ENCODE measurements at places on chromosomes 7 and 10.

DNA sequence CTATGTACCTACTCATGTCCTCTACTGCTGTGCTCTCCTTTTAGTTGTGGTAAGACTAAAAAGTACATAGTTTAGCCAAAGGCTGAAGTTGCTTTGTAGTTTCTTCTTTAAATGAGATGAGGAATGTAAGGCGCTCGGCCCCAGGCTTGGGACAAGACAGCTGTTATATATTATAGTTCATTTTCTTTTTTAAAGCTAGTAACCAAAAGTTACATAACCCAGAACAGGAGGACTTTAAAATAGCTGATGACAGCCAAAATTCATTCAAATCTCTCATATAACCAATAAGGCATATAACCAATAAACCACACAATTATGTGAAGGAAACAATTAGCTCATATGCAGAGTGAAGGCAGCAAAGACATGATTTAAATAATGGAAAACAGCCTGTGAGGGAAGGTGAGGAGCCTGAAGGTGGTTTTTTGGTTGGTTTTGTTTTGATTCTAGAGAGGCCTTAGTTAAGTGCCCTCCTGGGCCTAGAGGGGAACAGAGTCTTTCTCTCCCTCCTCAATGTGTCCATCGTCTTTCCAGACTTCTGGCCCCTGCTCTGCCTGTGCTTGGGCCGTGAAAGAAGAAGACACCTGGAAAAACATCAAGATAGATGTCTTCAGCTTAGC, 35.8 kb downstream of the SLC26A4 start:
- no peak for DNase-seq

DNA sequence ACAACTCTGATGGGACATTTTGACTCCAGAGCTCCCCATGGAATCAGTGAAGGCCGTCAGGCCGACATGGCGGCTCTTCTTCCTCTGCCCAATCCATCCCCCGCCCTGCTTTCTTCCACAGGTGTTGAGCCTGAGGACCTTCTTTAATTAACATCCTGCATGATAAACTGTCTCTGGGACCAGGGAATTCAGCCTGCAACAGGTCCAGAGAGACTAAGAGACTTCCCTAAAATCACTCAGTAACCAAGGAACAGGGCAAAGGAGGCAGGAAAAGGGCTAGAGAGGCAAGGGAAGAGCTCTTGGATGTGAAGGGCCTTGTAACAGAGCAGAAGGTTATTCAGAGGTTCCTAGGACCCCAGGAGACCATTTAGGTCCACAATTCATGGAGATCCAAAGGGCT, 6.0 kb upstream of the PDLIM1 start:
- DNase-seq = no peak

DNA sequence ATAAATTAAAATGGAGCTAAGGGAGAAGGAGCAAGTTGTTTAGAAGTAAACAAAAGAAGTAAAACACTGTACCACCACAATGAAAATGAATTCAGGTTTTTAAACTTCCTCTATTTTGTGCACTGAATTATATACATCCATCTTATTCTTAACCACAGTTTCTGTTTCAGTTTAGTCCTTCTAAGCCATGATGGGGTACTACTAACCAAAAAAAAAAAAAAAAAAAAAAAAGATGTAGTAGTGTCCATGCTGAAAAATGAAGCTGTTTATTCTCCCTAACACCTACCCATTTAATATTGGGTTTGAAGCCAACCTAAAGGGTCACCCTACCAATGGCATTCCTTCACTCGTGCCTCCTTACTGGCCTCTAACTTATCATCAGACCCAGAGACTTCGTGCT, 3.4 kb upstream of the BMPR1A start:
- DNase-seq = no peak

GRCh38 chr7:47669178-47669891, 87.4 kb upstream of the TNS3 start:
- DNase-seq = peak; percentile 73

- DNase-seq = no peak
These were observed 73.8 kb upstream of the PRLHR start for GRCh38 chr10:118669020-118669791.

GRCh38 chr7:114084472-114085312, 165.9 kb upstream of the PPP1R3A start:
- DNase-seq = peak; percentile 55

DNA sequence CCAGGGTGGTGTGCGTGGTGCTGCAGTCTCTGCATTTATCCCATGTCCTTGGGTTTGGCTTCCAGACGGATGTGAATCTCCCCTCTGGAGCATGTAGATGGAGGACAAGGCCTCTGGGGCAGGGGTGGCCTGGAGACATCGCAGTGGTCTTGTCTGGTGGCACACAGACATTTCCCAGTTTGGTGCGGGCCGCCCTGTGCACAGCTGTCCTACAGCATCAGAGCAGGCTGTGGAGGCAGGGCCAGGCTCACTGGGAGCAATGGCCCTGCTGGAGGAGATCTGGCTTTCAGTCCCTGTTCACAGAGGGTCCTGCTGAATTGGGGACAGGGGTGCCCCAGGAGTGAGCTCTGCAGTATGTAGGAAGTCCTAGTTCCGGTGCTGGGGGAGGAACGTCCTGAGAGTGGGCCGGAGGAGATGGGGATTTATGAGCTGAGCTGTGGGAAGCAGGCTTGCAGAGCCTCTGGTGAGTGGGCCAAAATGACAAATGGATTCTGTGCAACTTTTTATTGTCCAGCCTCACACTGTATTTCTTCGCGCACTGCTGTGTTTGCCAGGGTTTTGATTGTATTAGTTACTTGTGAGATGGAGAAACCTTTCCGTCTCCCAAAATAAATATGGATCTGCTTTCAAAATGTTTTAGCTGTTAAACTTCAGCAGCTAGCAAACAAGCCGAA, 40.3 kb downstream of the MGMT start:
- no peak for DNase-seq

- DNase-seq = no peak
These were observed 178.3 kb upstream of the ZMIZ1 start for GRCh38 chr10:78890506-78890905.

DNA sequence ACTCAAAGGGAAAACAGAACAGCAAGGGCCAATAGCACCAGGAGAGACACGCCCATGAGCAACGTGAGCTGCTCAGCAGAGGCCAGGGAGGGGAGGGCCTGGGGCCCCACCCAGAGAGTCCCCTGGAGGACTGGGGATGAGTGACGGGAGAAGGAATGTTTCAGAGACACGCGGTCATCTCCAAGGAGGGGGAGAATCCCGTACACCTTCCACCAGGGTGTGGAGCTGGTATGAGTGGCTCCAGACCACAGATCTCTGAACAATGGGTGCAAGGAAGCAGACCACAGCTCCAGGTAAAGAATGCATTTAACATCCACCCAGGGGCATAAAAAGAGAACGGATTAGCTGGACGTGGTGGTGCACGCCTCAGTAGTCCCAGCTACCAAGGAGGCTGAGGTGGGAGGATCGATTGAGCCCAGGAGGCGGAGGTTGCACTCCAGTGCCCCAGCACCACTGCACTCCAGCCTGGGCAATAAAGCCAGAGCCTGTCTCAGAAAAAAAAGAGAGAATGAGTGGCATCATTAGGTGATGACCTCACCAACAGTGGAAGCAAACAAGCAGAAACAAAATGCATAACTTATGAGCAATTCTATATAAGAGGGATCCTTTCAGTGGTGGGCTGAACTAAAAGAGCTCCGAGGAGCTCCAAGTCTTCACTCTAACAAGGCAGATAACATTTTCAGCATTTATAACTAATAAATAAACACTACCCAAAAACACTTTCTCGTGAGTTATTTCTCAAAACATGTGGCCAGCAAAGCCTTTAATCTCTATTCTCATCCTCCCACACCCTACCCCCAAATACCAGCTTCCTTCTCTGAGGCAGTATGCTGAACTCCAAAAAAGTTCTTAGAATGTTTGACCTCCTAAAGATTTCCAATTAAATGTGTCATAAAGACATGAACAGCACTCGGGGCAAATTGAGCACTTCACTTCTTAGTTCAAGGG, 12.5 kb downstream of the PSAP start:
- no peak for DNase-seq

GRCh38 chr7:35482231-35482630, 212.7 kb downstream of the HERPUD2 start:
- DNase-seq = no peak

DNA sequence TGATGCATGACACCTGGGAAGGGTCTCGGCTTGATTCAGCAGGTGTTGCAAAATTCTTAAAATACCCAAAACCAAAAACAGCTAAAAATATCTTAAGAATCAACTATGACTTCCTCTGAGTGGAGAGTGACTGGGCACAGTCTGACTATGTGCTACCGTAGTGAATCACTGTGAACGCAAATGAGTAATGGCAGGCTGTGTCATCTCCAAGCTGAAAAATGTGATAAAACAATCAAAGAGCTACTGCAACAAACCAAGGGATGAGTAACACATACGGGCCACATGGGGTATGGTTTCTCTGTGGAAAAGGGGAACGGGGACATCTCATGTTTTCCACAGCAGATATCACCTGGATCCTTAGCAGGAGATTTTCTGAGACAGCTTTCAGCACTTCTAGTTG, 127.5 kb downstream of the ABCA13 start:
- no peak for DNase-seq

DNA sequence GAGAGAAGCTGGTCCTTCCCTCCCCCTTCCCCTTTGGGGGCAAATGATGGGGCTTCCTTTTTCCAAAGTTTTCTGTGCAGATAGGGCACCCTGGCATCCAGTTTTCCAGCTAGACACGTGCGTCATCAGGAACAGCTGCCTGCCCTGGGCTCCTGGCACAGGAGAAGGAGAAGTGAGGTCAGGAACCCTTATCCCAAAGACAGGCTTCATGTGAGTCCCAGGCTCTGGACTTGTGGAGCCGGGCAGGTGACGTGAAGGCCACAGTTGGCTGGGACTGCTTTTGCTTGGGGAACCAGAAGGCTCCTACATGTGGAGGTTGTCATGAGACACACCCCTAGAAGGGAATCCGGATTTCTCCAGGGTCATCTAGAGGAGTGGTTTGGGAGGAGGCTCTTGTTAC, 66.5 kb downstream of the RBM20 start:
- DNase-seq = no peak

- DNase-seq = no peak
These were observed 170.8 kb downstream of the RNF216 start for GRCh38 chr7:5610500-5611186.

DNA sequence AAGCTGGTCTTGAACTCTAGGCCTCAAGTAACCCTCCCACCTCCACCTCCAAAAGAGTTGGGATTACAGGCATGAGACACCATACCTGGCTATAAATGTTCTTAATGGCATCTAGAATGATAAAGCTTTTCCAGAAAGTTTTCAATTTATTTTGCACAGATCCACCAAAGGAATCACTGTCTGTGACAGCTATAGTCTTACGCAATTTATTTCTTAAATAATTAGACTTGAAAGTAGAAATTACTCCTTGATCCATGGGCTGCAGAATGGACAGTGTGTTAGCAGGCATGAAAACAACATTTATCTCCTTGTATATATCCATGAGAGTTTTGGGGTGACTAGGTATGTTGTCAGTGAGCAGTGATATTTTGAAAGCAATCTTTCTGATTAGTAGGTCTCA, 33.8 kb downstream of the GALNT11 start:
- DNase-seq = no peak

DNA sequence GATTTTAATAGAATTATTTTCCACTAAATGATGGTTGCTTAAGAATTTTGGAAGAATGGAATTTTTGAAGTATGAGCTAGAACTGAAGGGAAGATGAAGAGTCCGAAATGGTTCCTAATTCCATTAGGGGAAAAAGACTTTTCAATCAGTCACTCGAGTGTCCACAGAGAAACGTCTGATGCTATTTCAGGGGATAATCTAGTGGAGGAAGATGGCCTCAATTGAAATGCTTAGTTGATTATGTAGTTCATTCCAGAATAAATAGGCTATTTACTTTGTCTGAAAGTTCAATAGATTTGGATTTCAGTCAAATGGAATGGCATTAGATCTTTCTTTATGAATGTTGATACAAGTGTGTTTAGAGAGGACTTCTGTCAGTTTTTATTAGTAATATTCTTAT, 365.4 kb downstream of the NRG3 start:
- no peak for DNase-seq

DNA sequence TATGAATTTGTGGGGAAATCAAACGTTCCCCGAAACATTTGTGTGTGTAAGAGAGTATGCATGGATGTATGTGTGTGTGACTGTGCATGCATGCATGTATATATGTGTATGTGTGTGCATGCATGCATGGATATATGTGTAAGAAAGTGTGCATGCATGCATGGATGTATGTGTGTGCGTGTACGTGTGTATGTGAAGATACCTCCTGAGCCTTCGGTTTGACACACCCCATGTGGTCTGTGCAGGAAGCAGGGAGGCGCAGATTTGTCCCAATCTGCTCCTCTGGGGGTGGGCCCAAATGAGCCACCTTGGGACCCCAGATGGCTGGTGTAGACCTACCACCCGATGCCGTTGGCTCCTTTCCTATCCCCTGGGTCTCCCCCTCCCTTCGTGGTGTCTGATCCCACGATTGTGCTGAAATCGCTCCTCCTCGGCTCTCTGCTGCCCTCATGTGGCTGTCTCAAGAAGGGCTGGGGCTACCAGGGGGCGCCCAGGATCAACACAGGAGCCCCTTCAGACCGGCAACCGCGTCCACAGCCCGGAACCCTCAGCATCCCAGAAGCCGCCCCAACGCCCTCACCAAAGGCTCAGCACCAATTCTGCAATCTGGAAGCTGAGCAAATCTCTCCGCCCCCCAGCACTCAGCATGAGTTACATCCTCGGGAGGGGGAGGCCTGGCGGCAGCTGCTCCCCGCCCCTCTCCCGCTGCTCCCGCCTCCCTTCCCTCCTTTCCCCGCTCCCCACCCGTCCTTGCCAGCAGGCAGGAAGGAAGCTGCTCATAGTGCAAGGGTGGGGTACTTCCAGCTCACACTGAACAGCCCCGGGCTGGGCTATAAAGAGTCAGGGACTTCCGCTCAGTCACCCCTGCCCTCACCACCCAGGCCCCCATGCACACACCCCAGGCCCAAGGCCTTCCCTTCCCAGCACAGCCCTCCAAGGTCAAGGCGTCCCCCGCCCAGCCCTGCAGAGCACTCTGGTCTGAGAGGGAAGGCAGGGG, 2.3 kb upstream of the NOS3 start:
- no peak for DNase-seq

GRCh38 chr10:88693392-88694020, 12.5 kb upstream of the LIPK start:
- peak; percentile 39 for DNase-seq
